ENCODE measurements at places on chromosomes 2 and 18.

DNA sequence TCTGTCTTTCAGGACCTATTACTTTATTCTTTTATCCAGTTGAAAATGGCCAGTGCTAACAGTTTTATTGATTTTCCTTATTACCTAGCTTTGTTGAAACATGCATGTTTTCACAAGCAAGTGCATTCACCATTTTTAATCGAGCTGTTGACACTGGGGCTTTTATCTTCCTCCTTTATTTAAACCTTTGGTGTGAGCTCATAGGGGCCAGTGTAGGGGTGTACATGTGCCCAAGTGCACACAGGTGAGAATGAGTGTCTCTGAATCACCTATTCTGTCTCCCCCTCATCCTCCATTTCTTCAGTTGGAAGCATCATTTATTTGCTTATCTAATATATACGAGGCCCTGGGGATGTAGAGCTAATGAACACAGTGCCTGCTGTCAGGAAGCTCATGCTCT is 199.1 kb downstream of the PRKCE start:
- DNase-seq: no peak

- DNase-seq: no peak
Observed at GRCh38 chr2:216222650-216223352, 113.7 kb downstream of the XRCC5 start.

GRCh38 chr2:26877276-26877675 is 29.3 kb downstream of the DPYSL5 start:
- DNase-seq: no peak

GRCh38 chr2:159098361-159098760 is 129.9 kb downstream of the TANC1 start:
- DNase-seq: no peak

GRCh38 chr18:48831113-48831759 is 119.5 kb downstream of the SMAD7 start:
- no peak for DNase-seq

DNA sequence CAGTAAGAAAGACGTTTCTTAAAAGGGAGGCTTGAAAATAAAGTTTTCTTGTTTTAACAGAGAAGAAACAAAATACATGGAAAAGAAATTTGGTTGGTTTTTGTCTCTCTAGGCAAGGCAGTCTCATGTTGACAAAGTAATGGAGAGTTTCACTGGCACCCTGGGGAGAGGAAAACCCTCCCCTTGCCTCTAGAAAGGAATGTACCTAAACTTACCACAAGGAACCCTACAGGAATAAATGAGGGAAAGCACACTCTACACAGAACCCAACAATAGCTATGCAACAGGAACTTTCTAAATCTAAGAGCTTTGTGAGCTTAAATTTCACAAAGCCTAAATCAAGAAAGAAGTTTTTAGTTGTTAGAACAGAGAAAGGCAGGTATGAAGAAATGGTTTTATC is 37.0 kb downstream of the FIGN start:
- no peak for DNase-seq

DNA sequence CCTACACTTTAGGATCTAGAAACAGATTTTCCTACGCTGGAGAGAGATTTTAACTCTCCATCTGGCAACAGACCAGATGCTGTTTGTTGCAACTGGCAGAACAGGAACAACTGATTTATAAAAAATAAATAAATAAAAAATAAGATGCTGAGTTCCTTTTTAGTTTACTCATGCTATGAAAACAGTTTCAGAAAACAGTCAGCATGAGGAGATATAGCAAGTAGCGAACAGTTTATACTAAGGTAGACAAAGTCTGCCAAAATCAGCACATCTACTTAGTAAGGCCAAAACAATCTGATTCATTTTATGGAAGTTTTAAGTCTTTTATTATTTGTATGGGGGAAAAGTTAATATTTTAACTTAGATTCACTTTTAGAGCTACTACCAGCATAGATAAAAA is 974.0 kb upstream of the CNTNAP5 start:
- no peak for DNase-seq

DNA sequence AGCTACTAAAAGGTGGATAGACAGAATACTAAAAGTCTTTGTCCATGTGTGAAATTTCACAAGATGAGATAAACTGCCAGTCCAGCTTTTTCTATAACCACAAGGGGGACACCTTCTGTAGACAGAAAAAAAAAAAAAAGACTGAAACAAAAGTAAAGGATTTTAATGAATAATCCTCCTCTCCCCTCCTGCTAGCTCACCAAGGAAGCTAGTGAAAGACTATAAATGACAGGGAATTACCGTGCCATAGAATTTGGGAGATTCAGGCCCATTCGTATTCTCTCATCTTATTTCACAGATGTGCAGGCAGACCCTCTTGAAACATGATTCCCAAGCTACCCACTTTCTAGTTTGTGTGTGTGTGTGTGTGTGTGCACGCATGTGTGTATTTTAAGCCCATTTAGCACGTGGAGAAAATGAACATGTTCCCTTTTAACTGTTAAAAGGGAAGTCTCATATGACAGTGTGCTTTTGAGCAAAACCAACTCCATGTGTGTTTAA is 36.3 kb upstream of the SLC8A1 start:
- DNase-seq: no peak
